ENCODE measurements at places on chromosomes 5 and 9.
A peak's percentile ranks its signal among the peaks of the same experiment; 100 is the strongest.

- no peak for DNase-seq
These were observed 673.9 kb upstream of the KLF4 start for GRCh38 chr9:108163321-108164005.

GRCh38 chr9:27377147-27377807, 80.3 kb upstream of the EQTN start:
- DNase-seq: no peak

DNA sequence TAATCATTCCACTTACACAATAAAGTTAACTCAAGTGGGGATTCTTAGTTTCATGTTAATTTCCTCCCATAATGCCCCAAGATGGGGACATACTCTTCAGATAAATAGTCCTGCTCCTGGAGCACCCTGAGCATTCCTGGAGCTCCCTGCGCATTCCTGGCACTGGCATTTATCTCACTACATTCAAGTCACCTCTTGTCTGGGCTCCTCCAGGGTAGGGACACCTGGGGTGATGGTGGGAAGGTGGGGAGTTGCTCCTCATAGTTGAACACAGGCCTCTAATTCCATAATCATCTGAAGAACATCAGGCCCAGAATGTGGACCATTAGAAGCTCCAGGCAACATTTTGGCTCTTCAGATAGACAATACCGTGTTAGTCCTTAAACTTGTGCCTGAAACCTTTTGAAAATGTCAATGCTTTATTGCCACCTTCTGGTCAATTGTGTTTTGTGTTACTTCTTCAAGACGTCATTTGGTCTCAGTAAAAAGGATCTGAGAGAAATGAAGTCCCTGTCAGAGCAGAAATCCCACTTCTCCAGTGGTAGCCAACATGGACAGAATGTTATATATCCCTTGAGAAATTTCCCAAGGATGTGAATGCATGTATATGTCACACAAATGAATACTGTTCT, 14.2 kb upstream of the AGGF1 start:
- DNase-seq: no peak

- DNase-seq: no peak
These were observed 3.4 kb upstream of the PAXX start for GRCh38 chr9:136988872-136989271.

DNA sequence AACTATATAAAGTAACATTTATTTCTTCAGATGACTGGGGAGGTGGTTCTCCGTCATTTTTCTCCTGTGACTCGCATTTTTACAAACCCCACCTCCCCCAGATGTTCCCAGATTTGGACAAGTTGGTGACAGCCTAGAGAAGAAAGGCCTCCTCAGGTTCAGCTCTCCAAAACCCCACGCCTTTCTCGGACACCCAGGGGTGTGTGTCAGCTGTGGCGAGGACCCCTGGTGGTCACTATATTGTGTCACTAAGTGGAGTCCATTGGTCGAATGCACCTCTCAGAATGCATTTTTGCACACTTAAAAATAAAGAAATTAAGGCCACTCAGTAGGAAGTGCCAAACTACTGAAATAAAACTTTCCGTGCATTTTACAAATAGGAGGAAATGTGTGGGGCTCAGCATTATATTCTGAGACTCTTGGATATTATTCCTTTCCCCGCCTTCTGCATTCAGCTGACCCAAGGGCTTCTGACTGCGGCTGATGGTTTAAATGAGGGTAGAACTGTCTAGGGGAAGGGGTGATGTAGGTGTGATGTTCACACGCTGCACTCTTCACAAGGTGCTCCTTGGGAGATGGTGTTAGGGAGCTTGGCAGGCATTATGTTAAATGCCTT, 47.6 kb downstream of the ACO1 start:
- peak; percentile 24 for DNase-seq

GRCh38 chr5:71971862-71972261, 135.4 kb upstream of the MAP1B start:
- DNase-seq: no peak

DNA sequence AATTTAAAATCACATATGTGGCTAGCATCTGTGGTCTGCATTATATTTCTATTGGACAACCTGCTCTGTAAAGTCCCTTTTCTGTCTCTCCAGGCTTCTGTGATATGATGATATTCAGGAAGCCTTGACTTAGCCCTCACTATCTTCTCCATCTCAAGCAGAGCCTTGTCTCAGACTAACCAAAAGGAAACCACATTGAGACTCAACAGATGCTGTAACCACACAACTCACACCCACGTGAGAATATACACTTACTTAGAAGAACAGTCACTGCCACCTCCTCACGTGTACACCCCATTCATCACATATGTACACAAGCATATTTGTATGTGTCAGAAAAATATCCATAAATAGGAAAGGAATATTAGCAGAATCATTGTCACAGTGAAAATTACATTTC, 33.6 kb downstream of the HTR4 start:
- no peak for DNase-seq

DNA sequence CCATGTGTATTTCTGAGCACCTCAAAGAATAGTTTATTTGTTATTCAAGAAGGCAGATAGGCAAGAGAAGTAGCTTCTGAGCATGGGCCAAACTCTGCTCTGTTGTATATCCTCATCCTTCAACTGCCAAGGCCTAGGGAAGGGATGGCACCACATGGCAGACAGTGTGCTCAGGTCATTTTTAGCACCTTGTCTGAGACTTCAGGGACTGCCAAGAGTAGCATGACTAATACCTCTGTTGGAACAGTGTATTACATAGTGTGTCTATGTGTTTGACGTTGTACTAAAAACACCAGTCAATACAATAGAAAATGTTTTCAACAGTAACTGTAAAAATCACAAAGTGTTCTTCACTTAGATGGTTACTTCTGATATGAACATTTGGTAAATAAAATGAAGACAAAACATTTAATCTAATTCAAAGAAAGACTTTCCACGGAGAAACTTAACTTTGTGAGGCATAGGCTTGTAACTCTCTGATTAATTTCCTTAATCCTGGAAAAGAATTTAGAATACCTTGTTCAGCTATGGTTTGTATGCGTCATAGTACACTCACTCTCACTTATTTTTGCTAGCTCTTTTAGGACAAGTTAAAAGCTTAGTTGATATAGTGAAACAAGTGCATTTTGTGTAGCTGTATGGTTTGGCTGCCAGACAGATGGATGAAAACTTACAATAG, 318.4 kb upstream of the RIOK2 start:
- DNase-seq: no peak

DNA sequence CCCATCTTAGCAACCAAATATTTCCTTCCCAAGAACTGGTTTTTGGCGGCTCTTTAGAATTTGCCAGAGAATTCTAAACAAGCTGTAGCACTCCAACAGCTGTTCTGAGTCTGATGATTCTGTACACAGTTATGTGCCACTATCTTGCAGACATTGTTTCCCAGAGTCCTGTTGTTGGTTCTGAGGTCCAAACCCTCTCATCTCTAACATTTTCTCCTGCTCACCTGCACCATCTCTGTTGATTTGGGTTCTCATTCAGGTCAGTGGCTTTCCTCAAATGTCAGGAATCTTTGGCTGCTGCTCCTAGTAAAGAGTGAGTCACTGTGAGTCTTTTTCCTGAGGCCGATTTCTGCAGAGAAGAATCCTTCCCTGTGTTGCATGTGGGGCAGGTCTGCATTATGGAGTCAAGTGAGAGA, 50.0 kb downstream of the CAMSAP1 start:
- DNase-seq: no peak

DNA sequence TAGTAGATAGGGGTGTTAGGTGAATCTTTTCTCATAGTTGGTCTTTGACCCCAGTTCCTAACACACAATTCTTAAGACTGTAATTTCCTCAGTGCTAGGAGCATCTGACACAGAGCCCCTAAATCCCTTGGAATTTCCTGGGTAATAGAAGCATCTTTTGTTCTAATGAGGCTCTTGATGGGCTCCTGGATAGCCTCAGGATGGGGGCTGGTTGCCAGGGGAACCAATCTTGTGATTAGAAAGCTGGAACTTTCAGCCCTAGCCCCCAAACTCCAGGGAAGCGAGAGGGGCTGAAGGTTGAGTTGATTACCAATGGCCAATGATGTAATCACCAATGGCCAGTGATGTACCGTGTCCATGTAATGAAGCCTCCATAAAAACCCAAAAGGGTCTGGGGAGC, 44.5 kb downstream of the CCDC125 start:
- DNase-seq: no peak

DNA sequence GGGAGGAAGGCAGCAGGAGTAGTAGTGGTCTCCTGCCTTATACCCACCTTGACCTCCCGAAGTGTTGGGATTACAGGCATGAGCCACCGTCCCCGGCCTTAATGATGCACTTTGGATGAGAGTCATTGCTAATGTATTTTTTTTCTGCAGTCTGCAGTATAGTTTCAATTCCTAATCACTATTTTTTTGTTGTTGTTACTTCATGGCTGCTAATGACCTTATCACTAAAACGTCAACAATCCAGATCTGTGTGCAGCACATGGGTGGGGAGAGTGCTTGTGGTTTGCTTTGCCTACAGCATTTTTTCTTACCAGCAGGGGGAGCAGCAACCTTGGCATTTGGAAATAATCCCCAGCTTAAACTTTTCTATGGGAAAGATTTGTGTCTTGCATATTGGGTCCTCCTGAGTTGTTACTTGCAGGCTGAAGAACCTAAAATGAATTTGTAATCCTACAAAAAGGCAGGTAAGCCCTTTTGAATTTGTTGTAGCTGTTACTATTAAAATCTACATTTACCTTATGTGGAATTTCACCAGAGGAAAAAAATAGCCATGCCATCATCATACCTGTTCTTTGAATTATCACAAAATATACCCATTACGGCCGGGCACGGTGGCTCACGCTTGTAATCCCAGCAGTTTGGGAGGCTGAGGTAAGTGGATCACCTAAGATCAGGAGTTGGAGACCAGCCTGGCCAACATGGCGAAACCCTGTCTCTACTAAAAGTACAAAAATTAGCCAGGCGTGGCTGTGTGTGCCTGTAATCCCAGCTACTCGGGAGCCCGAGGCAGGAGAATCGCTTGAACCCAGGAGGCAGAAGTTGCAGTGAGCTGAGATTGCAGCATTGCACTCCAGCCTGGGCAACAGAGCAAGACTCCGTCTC, 6.3 kb upstream of the MED7 start:
- peak; percentile 63 for DNase-seq

DNA sequence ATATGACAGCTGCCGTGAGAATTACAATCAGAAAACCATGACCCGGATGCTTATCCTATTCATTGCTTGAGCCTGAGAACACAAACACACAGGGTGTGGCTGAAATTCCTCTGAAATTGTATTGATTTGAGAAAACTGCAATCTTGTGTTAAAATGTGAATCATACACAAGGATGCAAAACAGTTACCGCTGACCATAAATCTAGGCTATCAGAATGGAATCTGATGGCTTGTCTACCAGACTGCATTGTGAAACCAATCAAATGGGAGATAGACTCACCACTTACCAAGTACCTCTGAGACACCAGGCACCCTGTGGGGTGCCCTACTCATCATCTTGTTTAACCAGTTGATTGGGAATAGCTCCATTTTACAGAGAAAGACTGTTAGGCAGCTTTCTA, 188.7 kb upstream of the MSX2 start:
- no peak for DNase-seq

DNA sequence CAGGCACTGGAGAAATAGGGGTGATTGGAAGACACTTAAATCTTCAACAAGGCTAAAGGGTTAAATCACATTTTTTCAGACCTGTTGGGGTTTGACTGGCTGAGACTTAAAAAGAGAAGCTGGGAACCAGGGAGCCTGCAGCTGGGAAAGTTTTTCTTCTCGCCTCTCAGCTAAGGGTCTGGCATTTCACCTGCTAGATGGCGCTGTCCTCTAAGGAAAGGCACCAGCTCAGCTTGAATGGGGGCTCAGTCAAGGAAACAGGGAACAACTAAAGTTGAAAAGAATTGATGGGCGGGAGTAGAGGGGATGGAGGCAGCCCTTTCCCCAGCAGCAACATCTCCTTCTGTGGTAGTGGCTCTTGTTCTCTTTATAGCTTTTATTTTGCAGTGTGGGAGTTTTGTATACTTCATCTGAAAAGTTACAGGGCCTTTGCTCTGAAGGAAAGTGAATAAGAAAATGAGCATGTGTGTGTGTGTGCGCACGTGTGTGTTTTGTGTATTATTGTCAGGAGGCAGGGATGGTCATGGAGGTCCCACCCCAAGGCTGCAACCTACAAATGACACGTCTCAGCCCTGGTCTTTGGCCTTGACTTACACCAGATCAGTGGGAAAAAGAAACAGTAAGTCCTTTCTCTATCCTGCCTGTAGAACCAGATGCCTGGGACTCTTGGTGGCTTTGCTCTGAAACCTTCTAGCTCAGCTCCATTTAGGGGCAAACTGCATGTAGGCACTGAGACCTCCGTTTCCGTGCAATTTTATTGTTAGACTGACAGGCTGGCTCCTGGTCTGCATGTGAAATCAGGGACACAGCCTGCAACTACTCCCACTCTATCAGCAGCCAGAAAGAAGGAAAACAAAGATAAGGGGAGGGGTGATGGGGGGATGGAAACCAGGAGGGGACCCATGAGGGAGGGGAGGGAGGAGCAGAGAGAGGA, 316.2 kb upstream of the CLINT1 start:
- DNase-seq: peak; percentile 31

GRCh38 chr9:21119093-21119770, 22.4 kb downstream of the IFNW1 start:
- DNase-seq: no peak

DNA sequence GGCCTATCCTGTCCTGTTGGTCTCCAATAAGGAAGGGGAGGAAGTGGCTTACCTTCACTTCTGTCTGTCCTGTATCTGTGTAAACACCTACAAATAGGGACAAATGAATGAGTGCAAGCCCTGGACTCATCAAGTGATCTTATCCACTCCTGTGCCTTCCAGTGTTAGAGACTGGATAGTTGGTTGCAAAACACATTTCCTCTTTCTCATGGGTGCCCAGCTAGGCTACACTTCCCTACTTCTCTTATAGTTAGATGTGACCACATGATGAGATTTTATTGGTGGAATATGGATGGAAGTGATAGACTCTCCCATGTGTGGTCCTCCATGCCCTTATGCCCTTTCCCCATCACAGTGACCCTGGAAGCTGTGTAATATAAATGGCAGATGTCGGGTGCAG, 16.9 kb upstream of the PFDN1 start:
- DNase-seq: no peak

GRCh38 chr5:135454946-135455345, 2.8 kb upstream of the TIFAB start:
- no peak for DNase-seq

- no peak for DNase-seq
These were observed 7.6 kb downstream of the CAMK2A start for GRCh38 chr5:150281987-150282386.

Data from stimulated activated CD8-positive, alpha-beta memory T cell treated with anti-CD3 and anti-CD28 coated beads, Interleukin-4, amount 100 ng/mL, for 24 hours (primary cell).